Stimulated activated CD4-positive, alpha-beta T cell treated with anti-CD3 and anti-CD28 coated beads, Interleukin-1b, Interleukin-23, amount 100 ng/mL, for 4 hours (primary cell): ENCODE measurements at places on chromosomes 11 and 22.

DNA sequence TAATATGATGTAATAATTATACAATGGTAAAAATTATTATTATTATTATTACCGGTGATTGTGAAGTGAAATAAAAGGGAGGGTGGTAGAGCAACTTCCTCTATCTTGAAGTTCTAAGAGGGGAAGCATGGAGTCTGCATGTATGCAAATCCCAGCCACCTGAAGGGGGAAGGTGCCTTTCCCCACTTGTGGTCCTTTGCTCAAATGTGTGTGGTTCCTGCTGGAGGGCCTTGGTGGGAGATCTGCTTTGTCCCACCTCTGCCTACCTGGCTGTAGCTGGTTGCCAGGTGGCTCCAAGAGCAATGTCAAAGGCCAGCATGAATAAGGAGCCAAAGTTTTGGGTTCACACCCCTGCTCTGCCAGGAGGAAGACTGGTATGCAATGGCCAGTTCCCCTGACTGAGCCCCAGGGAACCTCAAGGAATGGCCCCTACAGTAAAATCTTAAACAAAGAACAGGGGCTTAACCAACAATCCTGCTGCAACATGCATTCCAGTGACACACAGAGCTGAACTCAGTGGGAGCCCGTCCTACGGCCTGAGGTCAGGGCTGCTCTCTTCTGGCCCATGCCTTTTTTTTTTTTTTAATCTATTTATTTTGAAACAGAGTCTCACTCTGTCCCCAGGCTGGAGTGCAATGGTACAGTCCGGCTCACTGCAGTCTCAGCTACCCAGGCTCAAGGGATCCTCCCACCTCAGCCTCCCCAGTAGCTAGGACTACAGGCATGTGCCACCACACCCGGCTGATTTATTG lies 8.5 kb downstream of the TMEM132A start:
- DNase-seq: no peak

- DNase-seq: no peak
These were observed 27.8 kb downstream of the MYH9 start for GRCh38 chr22:36360011-36360410.

DNA sequence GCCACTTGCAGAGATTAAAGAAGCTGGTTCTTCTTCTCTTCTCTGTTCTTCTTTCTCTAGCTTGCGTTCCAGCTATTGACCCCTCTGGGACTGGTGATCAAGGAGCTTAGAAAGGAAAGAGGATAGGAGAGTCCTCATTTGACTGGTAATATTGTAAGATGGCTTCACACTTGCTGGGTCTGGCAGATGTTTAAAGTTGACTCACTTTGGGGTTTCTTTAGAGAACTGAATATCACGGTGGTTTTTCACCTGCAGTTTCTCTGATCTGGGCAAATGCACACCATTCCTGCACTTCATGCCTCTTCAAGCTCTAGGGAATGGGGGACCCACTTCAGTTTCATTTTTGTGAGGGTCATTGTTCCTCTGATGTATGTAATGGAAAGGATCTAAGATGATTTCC lies 41.8 kb upstream of the DEUP1 start:
- no peak for DNase-seq

DNA sequence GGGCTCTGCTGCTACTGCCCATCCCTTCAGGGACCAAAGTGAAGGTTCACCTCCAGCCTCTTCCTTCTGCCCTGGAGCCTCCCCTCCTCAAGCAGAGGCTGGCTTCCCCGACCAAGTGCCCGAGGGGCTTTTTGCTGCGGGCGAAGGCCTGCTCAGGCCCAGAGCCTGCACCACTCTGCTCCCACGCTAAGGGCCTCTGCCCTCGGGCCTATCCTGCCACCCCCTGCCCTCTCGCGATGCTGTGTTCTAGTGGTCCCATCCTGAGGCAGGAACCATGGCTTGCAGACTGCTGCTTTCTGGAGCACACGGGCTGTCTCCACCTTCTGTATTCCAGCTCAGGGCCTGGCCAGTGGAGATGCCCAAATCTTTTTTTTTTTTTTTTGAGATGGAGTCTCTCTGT lies 8.9 kb upstream of the TNFRSF13C start:
- DNase-seq: no peak

DNA sequence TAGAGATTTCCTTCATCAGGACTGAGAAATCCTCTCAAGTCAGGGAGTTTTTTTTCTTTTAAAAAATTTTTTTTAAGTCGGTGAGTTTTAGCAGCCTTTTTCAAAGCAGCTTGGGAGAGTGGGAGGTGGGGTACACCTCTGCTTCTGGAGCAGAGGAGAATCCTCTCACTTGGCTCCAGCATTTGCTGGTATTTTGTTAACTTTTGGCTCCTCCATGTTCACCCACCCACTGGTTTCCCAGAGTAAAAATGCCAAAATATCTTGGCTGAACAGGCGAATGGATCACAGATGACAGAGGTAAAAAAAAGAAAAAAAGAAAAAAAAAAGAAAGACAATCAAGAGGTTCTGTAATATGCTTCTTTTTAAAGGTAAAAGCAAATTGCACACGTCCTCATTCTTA lies 68.0 kb downstream of the GAB2 start:
- DNase-seq: no peak

GRCh38 chr22:19253143-19253542 lies 38.4 kb downstream of the CLTCL1 start:
- DNase-seq: no peak

DNA sequence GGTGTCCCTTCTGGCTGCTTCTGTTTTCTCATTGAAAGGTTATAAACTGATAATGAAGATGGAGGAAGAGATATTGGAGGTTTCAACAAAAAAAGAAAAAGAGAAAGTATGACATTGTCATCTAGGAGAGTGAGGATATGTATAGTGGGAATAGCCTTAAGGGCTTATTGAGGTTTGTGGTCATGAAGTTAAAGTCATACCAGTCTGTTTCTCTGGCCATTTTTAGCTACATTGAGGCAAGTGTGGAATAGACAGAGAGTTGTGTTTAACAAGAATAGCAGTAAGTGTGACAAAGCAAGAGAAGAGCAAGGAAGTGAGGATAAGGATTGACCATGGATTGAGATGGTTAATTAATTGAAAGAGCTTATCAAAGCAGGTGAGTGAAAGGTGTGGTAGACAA lies 110.4 kb downstream of the ELP4 start:
- no peak for DNase-seq

DNA sequence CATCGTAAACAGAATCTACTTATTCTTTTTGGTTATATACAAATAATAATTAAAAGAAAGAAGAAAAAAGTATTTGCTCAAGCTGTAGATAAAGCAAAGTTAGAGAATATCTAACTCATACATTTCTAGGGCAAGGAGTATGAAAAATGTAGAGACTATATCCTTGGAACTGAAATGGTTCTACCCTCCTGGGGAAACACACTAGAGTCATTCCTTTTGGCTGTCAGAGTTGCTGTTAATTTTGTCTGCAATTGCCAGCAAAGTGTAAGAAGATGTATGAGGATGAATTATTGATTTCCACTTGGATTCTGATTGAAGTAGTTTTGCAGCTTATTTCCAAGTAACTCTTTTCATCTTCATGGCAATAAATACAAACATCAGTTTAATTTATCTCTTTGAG lies 69.1 kb downstream of the SLC17A6 start:
- no peak for DNase-seq

GRCh38 chr11:126968915-126969314 lies 31.7 kb downstream of the KIRREL3 start:
- no peak for DNase-seq

DNA sequence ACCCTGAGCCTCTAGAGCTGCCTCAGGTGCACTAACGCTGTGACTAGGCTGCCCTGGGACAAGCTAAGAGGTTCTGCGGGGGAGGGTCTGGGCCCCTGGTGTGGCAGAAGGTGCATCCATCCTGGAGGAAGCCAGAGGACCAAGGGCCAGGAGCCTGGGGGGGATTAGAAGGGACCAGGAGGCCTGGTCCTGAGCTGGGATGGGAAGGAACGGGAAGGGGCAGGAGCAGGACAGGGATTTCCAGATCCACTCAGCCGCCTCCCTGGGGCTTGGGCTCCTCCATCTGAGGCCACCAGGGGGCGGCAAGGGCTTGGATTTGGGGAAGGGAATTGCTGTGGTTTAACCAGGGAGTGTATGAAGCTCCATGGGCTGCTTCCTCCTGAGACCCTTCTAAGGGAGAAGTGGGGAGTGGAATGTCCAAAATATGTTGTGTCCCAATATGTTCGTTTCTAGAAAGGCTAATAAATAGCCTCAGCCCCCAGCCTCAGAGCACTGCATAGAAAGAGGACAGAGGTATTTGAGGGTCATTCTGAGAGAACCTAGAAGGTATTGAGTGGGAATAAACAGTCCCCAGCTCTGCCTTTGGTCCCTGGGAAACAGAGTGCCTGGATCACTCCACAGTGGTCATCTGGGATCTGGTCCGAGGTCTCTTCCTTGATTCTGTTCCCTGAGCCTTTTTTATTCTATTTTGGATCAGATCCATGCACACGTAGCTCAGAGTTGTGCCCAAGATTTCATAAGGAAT lies 17.4 kb upstream of the PRAME start:
- DNase-seq: no peak

- DNase-seq: no peak
These were observed 14.6 kb downstream of the ACAT1 start for GRCh38 chr11:108135845-108136544.

GRCh38 chr11:96299155-96299888 lies 43.7 kb downstream of the MAML2 start:
- no peak for DNase-seq

- DNase-seq: no peak
These were observed 47.3 kb downstream of the NEU3 start for GRCh38 chr11:75035911-75036565.

DNA sequence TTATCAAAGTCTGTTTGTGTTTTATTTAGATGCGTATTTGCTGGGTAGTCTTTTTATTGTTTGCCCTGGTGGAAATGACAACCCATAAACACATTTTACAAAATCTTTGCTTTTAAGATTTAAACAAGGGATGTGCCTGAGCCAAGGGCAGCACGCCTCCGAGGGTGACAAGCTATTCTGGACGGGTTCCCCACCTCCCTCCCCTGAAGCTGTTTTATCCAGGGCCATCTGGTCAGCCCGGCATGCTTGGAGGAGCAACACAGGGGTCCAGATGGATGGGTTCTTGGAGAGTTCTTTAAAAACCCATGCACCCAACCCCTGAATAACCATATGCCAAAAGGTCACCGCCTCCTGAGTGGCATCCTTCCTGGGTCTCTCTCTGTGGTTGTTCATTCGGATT lies 408.9 kb downstream of the OPCML start:
- no peak for DNase-seq

DNA sequence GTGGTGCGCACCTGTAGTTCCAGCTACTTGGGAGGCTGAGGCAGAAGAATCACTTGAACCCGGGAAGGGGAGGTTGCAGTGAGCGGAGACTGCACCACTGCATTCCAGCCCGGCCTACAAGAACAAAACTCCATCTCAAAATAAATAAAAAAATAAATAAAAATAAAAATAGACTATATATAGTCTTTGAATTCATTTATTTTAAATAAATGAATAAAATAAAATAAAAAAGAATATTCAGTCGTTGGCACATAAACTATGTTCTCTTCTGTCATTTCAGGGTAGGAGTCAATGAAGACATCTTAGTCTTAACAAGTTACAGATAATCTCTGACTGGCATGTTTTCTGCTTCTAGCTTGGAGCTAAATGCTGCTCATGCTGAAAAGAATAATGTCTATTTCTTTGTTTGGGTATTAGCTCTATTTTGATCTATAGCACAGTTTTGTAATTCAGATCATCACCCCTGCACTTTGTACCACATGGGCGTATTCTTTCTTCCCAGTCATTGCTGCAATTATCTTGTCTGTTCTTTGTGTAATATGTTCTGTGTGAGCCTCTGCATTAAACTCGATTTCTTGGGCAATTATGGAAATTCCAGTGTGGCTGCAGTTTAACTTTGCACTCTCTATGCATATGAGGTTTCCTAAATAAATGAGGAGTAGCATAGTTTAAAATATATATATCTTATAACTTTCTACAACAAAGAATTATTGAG lies 1.4 kb upstream of the MS4A14 start:
- DNase-seq: no peak

DNA sequence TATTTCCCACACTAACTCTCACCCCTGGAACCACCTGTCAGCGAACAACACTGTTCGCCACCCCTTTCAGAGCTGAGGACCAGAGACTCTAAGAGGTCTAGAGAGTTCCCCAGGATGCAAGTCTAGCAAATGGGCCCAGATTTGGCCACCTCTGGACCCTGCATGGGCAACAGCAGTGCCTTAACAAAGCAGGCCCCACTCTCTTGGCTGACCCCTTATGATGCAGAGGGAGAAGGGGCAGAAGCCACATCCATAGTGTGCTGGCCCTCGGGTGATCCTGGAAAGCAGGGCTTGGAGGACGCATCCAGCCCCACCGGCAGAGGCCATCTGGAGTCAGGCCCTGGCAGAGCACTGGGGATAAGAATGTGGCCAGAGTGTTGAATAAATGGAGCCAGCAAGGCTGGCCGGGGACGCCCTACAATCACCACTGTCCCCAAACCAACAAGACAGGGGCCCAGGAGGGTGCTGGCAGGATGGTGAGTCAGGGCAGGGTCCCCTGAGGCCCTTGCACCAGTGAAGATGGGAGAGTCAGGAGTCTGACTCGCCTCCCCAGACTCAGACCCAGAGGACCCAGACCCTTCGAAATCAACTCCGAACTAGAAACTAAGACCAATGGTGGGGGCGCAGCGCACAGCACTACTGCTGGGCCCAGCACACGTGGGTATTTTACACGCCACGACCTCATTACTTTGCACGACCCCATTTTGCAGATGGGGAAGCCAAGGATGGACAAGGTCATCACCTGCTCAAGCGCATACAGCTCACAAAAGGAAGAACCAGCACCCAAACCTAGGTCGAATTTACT lies 6.5 kb downstream of the CSNK1E start:
- DNase-seq: no peak

GRCh38 chr11:9250139-9250582 lies 15.0 kb downstream of the DENND5A start:
- no peak for DNase-seq

DNA sequence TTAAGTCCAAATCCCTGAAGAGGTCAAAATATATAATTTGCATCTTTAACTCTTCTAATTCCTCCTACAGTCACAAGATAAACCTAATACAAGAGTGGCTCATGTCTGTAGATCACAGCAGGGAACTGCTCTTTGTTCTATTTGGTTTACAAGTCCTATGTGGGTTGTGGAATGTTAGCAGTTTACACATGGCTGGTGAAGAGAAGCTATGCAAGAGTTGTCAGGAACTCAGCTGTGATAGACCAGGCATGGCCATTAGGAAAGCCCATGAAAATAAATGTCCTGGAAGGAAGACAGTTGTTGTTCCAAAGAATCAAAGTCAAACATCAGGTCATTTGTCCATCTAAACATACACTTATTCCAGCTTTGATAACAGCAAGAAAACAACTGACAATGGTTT lies 312.4 kb upstream of the PITPNB start:
- DNase-seq: no peak

DNA sequence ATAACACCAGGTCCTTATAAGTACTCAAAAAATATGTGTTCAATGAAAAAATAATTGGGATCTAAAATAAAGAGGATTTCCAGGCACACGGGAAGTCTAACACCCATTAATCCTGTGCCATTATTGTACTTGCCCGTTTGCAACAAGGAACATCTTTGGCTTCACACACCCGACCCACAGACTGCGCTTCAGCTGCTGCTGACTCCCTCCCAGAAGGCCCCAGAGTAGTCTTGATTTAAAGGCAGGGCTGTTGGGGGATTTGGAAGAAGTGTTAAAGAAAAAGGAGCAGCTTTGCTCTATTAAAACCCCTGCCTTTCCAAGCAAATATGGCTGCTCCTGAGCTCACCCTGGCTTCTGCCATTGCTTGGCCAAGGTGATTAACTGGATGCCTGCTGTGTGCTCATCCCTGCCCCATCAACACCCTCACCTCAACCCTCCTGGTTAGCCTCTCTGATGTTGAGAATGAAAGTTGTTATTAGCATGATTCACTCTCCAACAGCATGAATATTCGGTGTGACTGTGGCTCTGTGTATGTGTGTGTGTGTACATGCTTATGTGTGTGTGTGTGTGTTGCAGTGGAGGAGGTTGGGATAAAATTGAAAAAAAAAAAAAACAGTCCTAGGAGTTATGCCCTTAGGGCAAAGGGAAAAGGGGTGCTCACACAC lies 76.1 kb downstream of the KIRREL3 start:
- no peak for DNase-seq
